ENCODE measurements at places on chromosomes 12 and 14.

DNA sequence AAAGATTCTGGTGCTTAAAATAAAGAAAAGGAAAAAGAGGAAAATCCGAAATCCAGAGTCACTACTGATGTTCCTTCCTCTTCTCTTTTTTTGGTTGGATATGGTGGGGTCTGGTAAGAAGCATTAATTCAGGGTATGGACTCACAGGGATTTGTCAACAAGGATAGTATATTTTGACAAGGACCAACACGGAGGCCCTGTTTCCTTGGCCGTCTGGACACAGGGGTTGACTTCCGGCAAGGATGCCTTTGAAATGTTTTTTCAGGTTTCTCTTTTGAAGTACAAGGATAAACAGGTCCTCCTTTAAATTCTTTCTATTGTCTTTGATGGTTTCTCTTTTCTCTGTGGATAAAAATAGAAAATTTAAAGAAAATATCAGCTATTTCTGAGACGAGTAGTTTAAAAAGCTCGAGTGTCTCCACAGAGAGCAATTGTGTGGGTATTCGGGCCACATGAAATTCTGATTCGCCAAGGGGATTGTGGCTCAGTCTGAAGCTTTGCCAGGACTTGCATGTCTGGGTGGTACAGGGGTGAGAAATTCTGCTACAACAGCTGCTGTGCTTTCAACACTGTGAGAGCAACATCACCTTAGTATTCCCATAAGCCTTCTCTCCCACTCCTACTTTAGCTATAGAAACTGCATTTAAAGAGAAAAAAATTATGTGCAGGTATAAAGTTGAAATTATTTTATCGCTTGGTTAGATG is 88.5 kb upstream of the CSRP2 start:
- DNase-seq, result no peak

DNA sequence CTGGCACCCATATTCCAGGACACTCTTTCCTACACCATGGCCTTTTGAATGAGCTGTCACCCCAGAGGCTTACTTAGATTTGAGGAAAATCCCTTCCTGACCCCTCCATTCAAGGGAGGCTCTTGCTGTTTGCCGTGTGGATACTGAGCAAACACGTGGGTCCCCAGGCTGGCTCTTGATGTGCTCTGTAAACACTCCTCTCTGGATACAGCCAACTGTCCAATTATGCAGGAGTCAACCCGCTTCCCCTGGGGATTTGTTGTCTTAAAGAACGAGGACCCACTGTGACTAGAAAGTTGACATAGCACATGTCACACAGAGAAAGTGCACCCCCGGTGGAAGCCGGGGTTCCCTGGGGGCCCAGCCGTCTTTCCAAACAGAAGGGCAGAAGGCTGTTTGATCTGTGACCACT is 75.8 kb upstream of the CEP83 start:
- peak; percentile 64 for DNase-seq

DNA sequence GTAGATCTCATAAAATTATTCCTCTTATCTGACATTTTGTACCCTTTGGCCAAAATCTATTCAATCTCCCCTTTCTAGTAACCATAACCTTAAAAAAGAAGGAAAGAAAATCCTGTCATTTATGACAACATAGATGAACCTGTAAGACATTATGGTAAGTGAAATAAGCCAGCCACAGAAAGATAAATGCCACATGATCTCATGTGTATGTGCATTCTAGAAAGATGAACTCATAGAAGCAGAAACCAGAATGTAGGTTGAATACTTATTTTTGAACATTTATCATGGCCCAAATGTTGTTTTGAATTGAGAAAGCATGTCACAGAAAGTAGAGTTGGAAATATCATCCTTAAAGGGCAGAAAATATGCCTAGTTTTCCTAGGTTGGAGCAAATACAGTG is 1053.6 kb downstream of the SLC6A15 start:
- no peak for DNase-seq

- DNase-seq, result peak; percentile 90
Observed at GRCh38 chr12:61412201-61412600, 848.0 kb upstream of the USP15 start.

- DNase-seq, result no peak
Observed at GRCh38 chr12:52238207-52238840, 5.3 kb downstream of the KRT7 start.

- no peak for DNase-seq
Observed at GRCh38 chr12:26278666-26279065, 83.3 kb downstream of the SSPN start.

DNA sequence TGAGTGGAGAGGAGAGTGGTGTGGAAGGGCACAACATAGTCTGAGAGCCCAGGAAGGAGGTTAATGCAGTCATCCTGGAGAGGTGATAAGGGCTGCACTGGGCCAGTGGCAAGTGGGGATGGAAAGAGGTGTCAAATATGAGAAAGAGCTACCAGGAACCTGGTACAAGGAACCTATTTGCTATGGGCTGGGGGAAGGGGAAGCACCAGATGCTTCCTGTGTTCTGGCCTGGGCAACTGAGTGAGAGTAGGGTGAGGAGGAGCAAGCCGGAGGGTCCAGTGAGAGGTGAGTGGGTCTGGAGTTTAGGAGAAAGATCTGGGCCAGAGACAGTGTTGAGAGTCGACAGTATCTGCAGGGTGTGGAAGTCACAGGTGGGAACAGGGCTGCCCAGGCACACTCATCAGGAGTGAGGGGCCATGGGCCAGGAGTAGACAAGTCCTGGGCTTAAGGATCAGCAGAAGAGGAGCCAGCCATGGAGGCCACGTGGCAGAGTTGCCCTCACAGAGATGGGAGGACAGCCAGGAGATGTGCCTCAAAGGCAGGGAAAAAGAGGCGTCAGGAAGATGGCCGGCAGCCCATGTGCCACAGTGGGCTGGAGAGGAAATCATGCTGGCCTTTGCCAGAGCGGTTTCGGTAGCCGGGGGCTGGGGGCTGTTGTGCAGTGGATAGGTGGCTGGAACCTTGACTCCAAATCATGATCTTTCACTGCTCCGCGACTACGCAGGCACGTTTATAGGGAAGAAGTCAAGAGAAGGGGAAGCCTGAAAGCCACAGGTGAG is 2.9 kb upstream of the AQP6 start:
- DNase-seq, result no peak

DNA sequence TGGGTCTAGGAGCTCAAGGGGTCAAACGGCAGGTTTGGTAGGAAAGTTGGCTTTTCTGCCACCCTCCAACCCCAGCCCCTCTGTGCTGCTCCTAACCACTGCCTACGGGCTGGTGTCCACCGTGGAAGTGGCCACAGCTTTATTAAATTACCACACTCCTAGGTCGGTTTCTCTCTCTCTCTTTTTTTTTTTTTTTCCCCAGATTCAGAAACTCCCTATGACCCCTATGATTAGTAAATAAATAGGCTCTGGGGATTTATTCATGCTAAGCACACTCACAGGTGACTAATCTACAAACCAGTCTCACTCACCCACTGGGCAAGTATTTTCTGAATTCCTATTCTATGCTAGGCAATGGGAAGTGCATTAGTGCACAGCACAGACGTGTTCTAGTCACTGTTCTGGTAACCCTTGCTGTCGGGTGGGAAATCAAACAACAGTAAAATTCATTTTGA is 8.7 kb upstream of the DDX47 start:
- DNase-seq, result no peak

DNA sequence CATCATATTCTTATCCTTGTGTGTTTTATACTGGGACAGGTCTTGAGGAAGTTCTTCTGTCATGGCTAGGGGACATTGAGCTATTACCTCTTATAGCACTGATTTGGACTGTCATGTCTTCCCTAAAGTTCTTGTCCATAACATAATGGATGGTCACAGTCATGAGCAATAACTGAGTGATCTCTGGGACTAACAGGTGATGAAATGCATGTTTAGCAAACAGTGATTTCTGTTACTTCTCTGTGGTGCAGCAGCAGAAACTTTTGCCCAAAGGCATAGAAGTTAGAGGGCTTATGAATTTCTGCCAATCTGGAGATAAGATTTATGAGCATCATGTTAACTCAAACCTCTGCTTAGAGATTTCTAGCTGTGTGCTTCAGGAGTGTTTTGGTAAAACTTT is 5.9 kb downstream of the ADIPOR2 start:
- DNase-seq, result no peak

DNA sequence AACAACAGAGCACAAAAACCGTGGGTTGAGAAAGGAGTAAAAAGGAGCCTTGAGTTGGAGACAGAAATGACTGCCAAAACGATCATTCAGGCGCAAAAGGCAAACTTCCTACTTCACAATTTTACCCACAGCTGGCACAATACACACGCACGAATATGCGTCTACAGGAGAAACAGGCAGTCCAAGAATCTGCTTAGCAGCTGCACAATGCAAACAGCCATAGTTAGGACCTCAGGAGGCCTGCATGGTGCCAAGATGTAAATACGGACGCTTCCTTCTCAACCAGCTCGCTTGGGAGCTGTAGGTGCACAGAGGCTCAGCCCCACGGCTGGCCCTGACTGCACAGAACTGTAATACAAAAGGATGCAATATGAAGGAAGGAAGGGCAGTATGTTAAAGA is 250.1 kb upstream of the CAND1 start:
- no peak for DNase-seq

GRCh38 chr12:93710574-93710926 is 33.4 kb downstream of the CRADD start:
- no peak for DNase-seq

DNA sequence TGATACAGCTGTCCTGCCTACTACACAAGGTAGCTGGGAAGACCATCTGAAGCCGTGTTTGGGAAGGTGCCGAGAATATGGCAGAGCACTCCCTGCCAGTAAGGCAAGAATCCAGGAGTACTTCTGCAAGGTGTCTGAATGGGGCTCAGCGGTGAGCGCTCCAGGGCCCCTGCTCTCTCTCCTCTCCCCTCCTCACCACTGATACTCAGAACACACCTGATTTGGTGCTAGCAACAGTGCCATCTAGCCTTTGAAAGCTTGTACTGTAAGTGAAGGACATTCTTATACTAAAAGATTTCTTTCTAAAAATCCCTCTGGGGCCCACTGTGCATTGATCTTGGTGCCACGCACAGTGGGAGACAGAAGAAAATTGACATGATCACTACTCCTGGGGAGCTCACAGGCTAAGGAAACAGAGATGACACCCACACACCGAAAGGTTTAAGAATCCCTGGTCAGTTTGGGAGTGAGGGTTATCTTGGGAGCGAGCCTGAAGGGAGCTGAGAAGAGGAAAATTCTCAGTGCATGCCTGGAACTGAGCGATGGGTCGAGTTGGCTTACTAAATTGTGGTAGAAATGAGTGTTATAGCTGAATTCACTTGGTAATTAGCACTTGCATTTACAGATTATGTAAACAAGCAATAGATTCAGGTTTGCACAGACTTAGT is 216.9 kb downstream of the NTF3 start:
- no peak for DNase-seq

DNA sequence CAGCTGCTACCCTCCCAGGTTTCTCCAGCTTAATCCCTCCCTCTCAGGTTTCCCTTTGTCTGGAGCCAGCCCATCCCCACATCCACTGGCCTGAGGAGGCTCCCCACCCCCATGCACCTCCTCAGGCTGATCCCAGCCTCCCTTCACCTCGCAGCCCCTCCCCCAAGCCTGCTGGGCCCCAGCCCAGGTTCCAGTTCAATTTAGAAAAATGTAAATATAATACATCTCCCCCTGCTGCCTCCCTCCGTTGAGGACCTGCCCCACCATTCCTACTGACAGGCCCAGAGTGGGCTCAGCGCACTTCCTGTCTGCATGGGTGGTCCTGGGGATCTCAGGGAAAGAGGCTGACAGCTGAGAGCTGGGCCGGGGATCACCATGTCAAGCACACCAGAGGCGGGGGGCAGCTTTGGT is 155.8 kb downstream of the NTF3 start:
- no peak for DNase-seq

DNA sequence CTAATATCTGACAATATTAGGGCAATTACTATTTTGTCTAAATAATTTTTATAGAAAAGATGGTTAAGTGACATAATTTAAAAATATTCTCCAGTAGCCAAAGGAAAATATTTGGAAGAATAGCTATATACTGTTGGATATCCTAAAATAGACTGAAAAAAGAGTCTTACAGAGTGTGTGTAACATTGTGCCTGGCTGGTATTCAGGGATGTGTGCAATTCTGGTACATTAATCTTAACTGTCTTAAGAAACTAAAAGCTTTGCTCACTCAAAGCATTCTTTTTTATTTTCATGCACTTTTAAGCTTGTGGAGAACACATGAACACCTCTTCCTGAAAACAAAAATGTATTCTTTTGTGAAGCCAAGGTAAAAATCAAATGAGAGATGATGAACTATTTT is 10.1 kb upstream of the NR2C1 start:
- no peak for DNase-seq
